ENCODE measurements at places on chromosomes 1 and 21.
A peak's percentile ranks its signal among the peaks of the same experiment; 100 is the strongest.

DNA sequence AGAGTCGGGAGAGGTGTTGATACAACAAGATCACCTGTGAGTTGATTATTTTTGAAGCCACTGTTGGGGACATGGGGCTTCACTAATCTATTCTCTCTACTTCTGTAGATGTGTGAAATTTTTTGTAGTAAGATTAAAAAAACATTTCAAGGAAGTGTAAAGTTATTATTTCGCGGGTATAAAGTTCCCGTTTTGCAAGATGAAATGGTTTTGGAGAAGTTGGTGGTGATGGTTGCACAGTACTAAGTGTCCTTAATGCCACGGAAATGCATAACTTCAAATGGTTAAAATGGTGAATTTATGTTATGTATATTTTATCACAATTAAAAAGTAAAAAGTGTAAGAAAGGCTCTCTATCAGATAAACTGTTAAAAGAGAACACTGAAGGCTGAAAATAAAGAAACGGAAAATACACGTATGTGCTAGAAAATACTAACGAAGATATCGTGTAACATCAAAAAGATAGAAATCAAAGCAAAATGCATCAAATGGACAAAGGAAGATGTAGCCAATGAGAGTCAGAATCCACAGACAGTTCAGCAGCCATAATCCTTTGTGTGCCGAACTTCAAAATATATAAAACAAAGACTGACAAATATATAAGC, 2.9 kb upstream of the ITGB2 start:
- DNase-seq: no peak

- no peak for DNase-seq
These were observed 37.9 kb upstream of the PTPRF start for GRCh38 chr1:43492826-43493225.

- DNase-seq: no peak
These were observed 57.3 kb downstream of the NFASC start for GRCh38 chr1:204927673-204928641.

GRCh38 chr1:228964178-228965089, 229.2 kb downstream of the RHOU start:
- no peak for DNase-seq

DNA sequence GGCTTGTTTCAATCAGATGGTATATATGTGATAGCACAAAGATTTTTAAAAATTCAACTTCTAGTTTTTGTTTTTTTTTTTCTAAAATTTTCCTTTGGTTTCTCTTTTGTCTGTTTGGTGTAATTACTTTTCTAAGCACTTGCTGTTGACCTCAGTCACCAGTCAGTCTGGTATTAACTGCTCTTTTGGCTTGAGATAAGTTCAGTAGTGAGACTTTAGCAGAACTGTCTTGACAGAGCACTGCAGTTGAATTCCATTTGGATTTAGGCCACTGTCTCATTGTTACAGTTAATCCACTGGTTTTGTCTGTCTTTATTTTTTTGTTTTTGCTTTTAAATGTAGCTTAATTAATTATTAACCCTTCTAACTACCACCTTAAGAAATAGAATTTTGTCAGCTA, 36.2 kb downstream of the OSBPL9 start:
- no peak for DNase-seq

GRCh38 chr1:112502826-112503225, 5.9 kb upstream of the WNT2B start:
- no peak for DNase-seq

DNA sequence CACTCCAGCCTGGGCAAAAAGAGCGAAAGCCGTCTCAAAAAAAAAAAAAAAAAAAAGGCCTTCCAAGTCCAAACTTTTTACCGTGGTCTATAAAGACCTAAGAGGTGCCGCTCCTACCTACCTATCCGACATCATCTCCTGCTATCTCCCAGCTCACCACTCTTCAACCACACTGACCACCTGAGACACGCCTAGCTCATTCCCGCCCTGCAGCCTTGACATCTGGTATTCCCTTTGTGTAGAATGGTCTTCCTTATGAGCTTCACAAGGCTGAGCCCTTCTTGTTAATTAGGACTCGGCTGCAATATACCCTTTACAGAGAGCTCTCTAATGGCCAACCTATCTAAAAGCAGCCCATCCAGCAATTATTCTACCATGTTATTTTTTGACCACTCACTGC, 680 bp downstream of the MAGOH start:
- no peak for DNase-seq

GRCh38 chr1:1427820-1428148, 6.7 kb upstream of the ANKRD65 start:
- no peak for DNase-seq

- peak; percentile 2 for DNase-seq
These were observed 18.3 kb downstream of the HYI start for GRCh38 chr1:43435146-43436145.

- DNase-seq: no peak
These were observed 52.6 kb downstream of the PCNX2 start for GRCh38 chr1:233242827-233243483.

- DNase-seq: no peak
These were observed 193.4 kb downstream of the APP start for GRCh38 chr21:25977068-25977611.

- no peak for DNase-seq
These were observed 17.7 kb upstream of the A3GALT2 start for GRCh38 chr1:33338440-33339211.

- no peak for DNase-seq
These were observed 211.8 kb downstream of the TOMM20 start for GRCh38 chr1:234916840-234917239.

GRCh38 chr1:25109531-25109951, 122.8 kb downstream of the SYF2 start:
- no peak for DNase-seq

GRCh38 chr1:112114540-112114939, 125.1 kb upstream of the KCND3 start:
- peak; percentile 16 for DNase-seq

GRCh38 chr21:39137248-39138178, 45.7 kb downstream of the PSMG1 start:
- DNase-seq: peak; percentile 26

Data from activated CD4-positive, alpha-beta T cell treated with anti-CD3 and anti-CD28 coated beads for 36 hours (primary cell).